Activated T-cell treated with anti-CD3 and anti-CD28 coated beads for 4 hours (primary cell): ENCODE measurements at places on chromosomes 4 and X.

DNA sequence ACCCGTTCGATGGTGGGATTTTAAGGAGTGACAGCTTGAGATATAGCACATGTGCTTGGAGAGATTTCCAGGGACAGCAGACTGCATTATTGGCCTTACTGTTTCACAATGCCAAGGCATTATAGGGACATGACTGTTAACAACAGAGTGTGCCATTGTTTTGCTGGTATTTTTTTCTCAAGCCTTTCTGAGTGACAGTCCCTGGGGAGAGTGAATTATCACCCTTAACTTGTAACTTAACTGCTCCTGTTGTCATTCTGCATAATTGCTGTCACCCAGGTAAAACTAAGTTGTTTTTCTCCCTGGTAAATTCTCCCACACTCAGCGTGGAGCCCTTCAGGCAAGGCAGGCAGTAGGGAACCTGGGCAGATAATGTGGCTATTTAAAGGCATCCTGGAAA, 989.2 kb upstream of the LCORL start:
- no peak for DNase-seq

DNA sequence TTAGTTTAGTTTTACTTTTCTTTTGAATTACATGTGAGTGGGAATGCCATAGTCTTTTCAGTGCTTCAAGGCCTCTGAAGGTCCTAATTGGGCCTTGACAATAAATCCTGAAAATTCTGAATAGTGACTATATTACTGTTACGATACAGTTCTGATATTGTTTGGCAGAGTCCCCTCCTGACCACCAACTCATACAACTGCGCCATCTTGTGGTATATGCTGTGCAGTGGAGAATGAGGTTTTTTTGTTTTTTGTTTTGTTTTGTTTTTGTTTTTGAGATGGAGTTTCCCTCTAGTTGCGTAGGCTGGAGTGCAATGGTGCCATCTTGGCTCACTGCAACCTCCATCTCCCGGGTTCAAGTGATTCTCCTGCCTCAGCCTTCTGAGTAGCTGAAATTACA, 56.6 kb upstream of the CHRDL1 start:
- DNase-seq, result no peak

DNA sequence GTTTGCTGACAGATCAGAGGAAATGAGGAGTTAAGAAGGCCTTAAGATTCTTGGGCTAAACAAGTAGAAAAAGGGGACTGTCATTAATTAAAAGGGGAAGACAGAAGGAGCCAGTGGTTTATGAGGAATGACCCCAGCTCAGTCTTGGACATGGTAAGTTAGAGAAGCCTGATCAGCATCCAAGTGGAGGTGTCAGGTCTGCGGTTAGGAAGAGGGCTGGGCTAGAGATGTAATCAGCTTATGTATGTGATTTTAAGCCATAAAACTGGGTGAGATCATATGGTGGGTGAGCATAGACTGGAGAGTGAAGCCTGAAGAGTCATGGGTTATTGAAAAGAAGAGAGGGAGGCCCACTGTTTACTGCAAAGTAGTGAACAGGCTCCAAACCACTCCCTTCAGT, 246.1 kb downstream of the NR3C2 start:
- no peak for DNase-seq

DNA sequence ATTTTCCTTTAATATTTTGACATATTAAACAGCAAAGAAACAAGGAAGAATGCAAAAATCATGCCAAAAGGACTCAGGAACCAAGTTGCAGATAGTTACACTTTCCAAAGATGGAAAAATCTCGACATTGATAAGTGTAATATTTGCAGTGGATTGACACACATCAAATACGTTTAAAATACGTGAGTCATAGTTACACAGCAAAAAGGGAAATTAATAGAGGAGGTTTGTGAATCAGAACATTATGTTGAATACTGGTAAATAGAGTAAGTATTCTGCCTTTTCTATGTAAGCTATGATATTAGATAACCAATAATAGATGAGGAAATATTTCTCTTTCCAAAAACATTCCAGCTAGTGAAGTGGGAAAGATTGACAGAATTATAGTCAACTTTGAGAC, 1761.3 kb upstream of the IGFBP7 start:
- no peak for DNase-seq

DNA sequence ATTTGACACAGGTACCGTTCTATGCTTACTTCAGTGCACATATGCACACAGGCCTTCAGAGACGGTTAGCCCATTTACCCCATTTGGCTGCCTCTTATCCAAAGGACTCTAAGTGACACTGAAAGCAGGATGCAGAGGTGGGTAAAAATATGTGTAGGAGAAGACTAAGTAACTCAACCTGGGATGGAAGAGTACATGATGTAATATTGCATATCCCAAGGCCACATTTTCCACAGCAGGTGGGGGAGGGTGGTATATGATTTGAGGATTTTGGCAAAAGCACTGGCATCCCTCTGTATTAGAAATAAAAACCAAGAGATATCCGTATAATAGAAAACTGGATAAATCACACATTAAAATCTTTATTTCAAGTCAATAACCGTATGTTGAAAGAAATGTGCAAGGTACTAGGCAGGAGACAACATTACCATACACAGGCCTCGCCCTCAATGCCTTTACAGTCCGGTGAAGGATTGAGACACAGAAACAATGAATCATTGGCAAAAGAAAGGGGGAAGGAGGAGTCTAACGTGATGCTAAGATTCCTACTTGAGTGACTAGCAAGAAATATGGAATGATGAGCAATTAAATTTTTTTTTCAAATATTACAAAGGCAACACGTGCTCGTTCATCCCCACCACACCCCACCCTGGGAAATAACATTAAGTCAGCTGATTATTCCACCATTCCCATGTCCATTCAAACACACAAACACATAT, 161.0 kb upstream of the RASGEF1B start:
- DNase-seq, result no peak

DNA sequence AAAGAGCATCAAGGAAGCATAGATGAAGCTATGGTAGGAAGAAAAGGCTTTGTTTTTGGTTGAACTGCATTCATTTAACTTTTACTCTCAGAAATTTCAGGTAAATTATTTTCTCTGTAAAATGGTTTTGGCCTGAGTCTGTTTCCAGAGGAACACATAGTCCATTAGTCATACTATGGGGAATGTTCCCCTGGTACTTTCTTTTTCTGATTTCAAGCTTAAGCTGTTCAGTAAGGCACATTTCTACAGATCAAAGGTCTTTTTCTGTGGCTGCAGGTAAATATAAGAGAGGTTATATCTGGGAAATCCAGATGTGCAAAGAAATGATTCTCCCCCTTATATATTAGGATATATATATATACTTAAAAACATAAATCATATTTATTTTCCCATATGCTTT, 1744.4 kb upstream of the ADGRL3 start:
- no peak for DNase-seq
